ENCODE measurements at places on chromosomes 12 and 14.

DNA sequence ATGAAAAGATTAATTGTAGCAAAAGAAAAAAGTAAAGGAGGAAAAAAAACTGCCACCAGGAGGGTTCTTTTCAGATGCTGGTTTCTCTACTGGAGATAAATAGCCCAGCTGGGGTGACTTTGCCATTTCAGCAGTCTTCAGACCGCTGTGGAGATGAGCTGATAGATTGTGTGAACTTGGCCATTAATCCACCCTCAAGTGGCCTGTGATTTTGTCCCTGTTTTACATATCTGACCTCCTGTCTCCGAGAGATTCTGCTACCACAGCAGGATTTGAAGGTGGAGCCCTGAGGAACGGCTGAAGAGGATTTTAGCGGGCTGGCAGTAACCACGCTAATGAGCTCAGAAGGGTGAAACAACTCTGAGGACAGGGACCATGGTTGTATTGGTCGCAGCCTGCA, 72.7 kb downstream of the WSCD2 start:
- DNase-seq = no peak

- DNase-seq = no peak
These were observed 823 bp upstream of the TSPAN11 start for GRCh38 chr12:30925607-30926242.

DNA sequence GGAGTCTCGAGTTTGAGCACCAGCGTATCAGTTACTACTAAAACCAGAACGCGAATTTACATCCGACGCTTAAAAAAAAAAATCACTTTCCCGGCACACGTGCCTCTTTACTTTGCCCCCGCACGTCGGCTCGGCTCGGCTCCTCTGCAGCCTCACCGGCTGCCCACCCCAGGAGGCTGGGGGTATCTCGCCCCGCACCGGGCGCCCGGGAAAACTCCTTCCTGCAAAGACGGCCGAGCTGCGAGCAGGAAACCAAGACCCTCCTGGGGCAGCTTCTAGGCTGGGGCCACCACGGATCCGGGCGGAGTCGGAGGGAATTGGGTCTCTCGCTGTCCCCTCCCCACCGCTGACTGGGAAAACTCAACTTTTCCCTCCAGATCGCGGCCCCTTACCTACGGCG, 610 bp downstream of the VSIG10 start:
- no peak for DNase-seq

- no peak for DNase-seq
These were observed 312.3 kb upstream of the DIO2 start for GRCh38 chr14:80523518-80524117.

GRCh38 chr12:102769323-102769916, 147.6 kb downstream of the PAH start:
- DNase-seq = no peak

DNA sequence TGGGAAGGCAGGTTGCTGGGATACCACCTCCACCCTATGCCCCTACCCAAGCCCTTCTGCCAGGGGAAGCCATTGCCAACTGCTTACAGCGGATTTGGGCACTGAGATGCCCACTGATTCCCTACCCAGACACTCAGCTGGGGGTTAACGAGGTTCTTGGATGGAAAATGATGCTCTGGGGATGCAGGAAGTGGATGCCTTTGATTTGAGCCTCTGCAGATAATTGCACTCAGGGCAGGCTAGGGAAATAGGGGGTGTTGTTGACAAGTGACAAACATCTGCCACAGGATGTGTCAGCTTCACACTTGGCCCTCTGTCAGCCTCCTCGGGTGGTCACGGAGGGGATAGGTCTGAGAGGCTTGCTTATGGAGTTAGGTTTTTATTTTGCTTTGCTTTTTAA, 57.4 kb downstream of the RPH3A start:
- DNase-seq = no peak

DNA sequence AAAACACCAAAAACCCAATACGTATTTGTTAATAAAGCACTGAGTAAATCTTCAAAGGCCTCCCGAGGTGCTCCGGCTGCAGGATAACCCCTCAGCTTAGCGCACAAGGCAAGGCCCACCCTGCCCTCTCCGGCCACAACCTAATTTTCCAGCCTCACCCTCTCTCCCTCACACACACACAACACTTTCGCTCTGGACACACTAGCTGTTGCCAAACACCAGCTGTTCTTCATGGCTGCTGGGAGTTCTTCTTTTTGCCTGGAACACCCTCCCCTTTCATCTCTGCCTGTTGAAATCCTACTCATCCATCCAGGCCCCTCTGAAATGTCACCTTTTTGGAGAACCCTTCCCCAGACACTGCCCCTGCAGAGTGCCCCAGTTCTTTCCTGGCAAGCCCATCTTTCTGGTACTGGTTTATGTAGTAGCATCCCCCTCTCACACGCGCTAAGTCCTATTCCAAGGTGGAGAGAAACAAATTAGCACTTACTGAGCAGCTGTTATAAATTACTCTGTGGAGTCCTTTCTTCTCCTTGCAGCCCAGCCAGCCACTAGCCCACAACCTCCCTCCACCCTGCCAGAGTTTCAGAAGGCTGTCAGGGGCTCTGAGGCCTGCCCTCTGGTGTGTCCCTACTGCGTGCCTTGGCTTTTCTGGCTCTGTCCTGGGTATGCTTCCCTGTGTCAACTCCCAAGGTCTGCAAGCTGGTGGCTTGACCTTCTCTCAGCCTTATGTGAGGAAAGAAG, 805 bp upstream of the CRACR2A start:
- DNase-seq = no peak

GRCh38 chr14:87170179-87170578, 822.8 kb downstream of the GALC start:
- DNase-seq = no peak

DNA sequence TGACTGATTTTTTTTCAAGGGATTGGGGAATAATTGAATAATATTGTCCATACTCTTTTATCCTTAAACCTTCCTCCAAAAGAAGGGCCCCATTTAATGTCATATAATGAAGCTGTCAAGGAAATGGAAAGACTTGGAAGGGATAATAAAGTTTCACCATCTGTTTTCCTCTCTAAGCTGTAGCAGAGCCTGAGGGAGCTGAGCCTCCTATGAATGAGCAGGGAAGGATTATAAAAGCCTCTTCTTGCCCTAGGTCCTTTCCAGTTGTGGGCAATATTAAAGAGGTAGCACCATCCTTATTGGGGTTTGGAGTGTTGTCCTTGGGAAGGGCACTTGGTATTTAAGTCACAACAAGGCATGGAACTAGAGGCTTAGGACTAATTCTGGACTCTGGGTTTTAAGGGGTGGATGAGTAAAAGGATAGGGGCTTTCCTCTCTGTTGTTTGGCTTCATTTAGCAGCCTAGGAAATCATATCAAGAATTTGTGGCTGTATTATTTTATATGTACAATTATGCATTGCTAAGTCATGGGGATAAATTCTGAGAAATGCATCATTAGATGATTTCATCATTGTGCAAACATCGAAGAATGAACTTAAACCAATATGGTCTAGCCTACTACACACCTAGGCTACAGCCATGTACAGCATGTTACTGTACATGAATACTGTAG, 408.5 kb upstream of the DCN start:
- DNase-seq = no peak

- DNase-seq = no peak
These were observed 11.4 kb downstream of the MCRS1 start for GRCh38 chr12:49556391-49557186.

DNA sequence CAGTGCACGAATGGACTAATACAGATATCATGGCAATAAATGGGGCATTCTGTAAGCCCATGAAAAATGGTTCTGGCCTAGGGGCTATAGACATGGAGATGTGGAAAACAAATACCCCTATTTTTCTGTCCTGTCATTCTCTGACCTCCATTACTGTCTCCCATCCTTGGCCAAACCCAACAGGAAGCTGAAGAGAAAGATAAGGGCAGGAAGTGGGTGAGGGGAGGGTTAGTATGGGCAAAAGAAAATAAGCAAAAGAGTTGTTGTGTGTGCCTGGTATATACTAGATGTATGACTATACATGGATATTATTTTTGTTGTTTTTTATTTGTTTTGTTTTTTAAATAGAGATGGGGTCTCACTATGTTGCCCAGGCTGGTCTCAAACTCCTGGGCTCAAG, 339.3 kb downstream of the PCNX1 start:
- DNase-seq = no peak

GRCh38 chr12:132310181-132311040, 19.0 kb downstream of the GALNT9 start:
- DNase-seq = no peak

DNA sequence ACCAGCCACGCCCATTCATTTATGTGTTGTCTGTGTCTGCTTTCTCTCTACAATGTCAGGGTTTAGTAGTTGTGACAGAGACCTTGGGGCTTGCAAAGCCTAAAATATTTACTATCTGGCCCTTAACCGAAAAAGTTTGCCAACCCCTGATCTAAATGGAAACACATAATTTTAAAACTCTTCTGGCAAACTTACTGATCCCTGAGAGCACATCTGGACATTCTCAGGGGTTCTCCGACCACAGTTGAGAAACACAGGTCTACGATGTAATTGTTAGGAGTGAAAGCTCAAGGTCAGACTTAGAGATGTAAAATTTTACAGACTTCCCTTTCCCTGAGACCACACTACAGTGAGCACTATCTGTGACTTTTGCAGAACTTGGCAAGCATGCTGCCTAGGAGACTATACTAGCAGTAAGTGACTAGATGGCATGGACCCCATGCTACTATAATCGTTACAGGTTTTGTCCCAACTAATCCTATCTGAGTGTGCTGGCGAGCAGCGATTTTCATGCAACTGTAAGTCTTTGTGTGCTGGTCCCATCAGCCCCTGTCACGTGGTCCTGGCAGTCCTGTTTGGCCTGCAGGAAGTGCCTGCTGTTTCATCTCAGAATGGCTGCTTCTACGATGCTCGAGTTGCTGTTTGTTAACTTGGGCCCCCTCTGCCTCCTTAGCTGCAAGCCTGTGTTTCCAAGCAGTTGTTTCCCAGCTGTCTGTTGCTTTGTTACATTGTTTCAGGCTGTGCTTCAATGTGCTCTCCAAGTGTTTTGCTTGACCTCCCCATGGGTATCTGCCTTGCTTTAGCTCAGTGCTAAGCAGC, 21.6 kb downstream of the TMTC2 start:
- DNase-seq = no peak

- no peak for DNase-seq
These were observed 319.2 kb downstream of the GPHN start for GRCh38 chr14:66827182-66827581.

DNA sequence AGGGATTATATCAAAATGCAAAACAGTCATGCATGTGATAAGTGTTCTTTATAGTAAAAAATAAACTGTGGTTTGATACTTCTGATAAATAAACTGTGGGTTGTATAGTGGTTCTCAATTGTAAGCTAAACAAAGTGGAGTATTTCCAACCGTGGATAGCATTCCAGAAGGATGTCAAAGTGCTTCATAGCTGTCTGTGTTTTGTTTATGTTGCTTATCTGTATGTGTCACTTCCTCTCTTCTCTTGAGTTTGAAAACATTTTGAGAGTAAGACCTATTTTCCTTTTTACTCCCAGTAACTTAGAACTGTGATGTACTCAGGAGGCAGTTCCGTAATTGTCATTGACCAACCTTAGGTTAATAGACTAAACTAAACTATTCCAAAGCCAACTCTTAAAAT, 415.8 kb downstream of the TMTC2 start:
- no peak for DNase-seq

DNA sequence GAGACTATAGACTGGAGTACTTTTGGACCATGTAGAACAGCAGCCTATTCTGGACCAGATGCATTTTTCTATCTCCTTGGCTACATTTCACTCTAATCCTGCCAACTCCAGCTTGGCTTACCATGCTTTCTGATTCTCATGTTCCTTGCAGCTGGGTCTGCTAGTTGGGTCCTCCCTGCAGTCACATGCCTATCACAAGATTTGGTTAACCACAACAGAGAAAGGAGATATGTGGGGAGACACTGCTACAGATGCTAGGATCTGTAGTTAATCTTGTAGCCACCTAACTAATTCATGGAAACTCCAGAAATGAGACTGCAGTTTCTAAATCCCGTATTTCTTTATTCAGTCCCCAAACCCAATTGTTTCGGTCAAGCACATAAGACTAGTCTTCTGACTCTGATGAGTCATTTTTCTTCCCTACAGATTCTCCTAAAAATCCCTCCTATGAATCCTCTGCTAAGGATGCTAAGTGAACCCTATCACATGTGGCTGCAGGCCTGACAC, 410.6 kb downstream of the DAD1 start:
- no peak for DNase-seq

- DNase-seq = no peak
These were observed 157.3 kb upstream of the DDHD1 start for GRCh38 chr14:53310412-53310811.

GRCh38 chr12:96336489-96336888, 63.8 kb downstream of the CDK17 start:
- DNase-seq = no peak

GRCh38 chr12:106987846-106988245, 900 bp upstream of the MTERF2 start:
- no peak for DNase-seq

GRCh38 chr12:42322567-42322966, 3.3 kb downstream of the ZCRB1 start:
- DNase-seq = no peak

GRCh38 chr12:4918950-4919660, 9.4 kb downstream of the KCNA1 start:
- no peak for DNase-seq

GRCh38 chr12:112590281-112590680, 171.5 kb downstream of the PTPN11 start:
- no peak for DNase-seq

DNA sequence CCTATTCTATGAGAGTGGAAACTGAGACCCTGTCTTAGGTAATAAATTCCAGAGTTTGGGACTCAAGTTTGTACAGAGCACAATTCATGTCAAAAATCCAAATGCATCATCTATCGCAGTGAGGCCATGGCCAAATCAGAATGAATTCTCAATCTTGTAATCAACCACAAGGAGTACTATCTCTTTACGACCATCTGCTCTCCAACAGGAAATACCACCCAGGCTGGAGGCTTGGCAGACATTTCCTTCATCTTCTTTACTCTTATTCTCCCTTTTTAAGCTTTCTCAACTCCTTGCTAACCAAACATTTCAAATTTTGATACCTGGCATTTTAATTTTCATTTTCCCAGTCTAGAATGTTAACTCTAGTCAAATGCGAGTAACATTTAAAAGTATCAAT, 32.7 kb upstream of the RNU6-7 start:
- no peak for DNase-seq

DNA sequence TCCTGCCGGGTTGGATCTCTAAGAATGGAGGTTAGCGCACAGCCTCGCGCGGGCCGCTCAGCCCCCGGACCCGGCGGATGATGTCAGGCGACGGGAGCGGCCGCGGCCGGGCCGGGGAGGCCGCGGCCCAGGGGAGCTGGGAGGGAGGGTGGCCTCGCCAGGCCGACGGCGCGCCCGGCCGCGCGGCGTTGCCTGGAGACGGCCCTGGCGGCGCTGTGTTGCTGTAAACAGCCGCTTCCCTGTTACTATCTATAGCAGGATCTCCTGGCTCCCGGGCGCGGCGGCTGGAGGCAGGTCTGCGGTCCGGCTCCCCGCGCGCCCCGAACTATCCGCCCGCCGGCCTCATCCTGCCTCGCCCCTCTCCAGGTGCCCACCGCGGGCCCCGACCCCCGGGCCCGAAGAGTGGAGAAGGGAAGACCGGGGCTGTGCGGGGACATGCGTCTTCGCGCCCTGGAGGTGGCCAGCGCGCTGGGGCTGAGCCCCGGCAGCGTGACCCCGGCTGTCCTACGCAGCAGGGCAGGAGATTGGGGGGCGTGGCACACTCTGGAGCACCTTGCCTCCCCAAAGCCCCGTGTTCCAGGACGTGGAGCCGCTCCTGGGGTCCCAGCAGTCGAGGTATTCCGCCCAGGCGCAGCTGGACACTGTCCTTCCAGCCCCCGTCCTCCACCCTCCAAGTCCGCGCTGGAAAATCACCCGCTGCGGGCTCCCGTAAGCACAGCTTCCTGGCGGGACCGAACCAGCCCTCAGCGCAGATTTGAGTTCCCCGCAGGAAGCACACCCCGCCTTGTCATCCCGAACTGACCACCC, 1.4 kb upstream of the FOS start:
- DNase-seq = no peak
